ENCODE measurements at places on chromosomes 11 and 22.

DNA sequence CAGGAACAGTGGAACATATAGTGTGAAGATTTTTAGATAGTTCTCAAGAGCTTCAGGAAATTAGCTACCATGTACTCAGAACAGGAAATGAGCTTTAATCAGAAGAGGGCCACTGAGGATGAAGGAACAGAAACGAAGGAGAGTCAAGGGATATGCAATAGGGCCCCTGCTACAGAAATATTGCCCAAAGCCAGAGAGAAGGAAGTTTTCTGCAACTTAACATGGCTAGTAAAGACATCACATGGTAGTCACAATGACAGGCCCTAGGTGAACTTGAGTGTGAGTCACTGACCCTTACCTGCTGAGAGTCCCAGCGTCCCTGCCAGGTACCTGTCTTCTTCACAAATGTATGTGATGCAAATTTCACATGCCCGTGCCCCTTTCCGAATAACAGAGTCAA is 25.2 kb upstream of the CARD16 start:
- peak; percentile 8 for DNase-seq

DNA sequence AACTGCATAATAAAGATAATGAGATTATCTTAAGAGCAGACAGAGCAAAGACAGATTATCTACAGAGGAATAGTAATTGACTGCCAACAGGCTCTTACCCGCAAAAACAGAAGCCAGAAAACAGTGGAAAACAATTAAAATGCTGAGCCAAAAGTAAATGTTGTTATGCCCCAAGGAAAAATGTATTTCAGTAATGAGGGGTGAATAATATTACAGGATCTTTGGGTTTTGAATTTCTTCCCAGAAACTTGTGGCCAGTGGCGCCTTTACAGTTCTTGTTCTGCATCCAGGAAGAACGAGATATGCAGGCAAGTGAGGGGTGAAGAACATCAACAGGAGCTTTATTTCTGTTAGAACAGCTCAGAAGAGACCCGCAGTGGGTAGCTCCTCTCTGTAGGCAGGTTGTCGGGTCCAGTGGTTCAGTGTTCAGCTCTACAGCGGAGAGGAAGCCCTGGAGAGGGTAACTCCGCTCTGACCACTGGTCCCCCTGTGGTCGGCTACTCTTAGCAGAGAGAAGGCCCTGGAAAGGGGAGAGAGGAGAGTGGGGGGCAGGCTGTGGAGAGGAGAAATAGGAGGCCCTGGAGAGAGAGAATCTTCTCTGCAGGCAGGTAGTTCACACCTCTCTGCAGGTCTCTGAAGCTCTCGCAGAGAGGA is 51.8 kb upstream of the SC5D start:
- DNase-seq = no peak

DNA sequence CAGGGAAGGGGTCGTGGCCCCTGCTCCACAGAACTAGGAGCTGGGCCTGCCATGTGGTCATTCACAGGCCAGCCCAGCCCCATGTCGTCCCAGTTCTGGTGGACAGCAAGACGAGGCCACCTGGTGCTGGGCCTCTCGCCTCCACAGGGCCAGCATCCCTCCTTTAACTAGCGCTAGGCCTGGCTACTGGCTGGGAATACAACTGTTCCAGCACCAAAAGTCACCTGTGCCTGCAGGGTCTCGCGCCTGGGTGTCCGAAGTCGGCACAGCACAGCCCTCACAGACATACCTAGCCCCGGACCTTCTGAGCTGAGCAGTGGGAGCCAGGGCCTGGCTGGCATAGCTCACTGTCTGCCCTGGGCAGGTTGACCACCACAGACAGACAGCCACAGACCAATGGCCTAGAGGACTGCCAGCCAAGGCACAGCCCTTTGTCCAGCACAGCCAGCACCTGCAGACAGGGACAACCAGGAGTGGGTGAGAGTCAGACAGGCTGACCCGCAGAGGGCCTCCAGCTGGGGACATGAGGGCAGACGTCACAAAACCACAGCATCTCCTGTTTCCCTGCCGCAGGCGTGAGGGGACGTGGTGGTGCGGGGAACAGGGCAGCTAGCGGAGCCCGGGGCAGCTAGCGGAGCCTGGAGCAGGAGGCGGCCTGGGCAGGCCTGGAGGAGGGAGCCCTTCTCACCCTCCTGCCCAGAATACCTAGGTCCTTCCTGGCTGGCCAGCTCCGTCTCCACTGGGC is 27.2 kb upstream of the TH start:
- DNase-seq = no peak

GRCh38 chr11:100942016-100942415 is 187.6 kb downstream of the PGR start:
- no peak for DNase-seq

- DNase-seq = no peak
Measured at GRCh38 chr11:19938169-19938856, 222.0 kb downstream of the DBX1 start.

GRCh38 chr11:122304306-122304705 is 188.3 kb upstream of the BLID start:
- DNase-seq = no peak

DNA sequence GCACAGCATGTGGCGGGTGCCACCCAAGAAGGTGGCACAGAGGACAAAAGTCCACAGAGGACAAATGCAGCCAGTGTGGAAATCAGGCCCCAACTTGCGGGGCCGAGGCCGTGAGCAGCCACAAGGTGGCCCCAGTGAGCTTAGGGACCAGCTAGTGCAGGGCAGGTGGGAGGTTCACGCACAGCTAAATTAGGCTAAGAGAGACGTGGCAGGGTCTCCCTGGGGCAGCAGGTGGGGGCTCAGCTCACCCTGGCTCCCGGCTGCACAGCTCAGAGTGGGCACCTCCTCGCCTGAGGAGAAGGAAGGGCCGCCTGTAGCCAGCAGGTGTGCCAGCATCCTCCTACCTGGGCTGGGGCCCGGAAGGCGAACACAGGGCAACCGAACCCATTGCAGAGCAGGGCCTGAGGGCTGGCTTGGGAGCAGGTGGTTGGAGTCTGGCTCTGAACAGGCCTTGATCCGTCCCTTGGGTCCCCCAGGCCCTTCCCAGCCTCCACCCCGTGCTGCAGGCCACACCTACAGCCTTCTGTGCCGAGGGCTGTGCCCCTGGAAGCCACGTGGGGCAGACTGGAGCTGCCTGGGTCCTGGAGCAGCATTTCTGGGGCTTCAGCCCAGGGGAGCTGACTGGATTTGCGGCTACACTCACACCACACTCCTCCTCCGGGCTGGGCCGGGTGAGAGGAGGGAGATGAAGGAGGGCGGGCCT is 26.1 kb upstream of the CELSR1 start:
- peak; percentile 84 for DNase-seq

GRCh38 chr11:47225552-47226400 is 11.0 kb downstream of the DDB2 start:
- DNase-seq = no peak

DNA sequence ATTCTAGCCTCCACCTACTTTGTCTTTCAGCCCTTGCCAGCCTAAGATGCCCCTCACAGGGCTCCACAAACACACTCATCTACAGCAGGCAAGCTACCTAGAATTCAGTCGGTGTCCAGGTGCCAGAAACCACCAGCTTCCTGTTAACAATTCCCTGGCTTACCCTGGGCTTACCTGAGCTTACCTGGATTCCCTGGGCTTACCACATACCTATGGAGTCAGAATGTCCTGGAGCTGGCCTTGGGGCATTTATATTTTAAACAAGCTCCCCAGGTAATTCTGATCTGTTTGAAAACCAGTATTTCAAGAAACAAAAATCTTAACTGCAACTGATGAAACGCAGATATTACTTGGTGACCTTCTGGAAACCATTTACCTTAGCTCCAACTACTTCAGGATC is 123.6 kb downstream of the SLC1A2 start:
- DNase-seq = no peak

GRCh38 chr11:71218789-71219499 is 33.4 kb downstream of the SHANK2 start:
- no peak for DNase-seq

GRCh38 chr11:74636630-74637184 is 44.3 kb downstream of the POLD3 start:
- DNase-seq = no peak

All from activated CD4-positive, alpha-beta T cell treated with anti-CD3 and anti-CD28 coated beads for 4 hours (primary cell).